A673 (cell line): ENCODE measurements at places on chromosomes 12 and 14. TPM values are rescaled to one million over a fixed set of nuclear protein-coding genes. Genes with fewer than 3 reads are reported as not detected.
A peak's percentile ranks its signal among the peaks of the same experiment; 100 is the strongest.

The SLC5A8 gene
- total RNA-seq: not detected in 2 replicates

- H3K4me1 ChIP-seq: peaks cover 34% of the 10 kb centered on the region
- no peaks in the 10 kb centered on the region for H3K36me3 ChIP-seq
- DNase-seq: no peak
- peak overlapping the region; percentile 45 for H3K27ac ChIP-seq
- H3K27me3 ChIP-seq: no peaks in the 10 kb centered on the region
- H3K4me3 ChIP-seq: no peak overlapping the region
These were observed 14.6 kb upstream of the ATP2A2 start for GRCh38 chr12:110266381-110266960.

GRCh38 chr12:115485503-115485902, 792.0 kb downstream of the MED13L start:
- no peak overlapping the region for H3K4me3 ChIP-seq
- no peaks in the 10 kb centered on the region for H3K36me3 ChIP-seq
- H3K4me1 ChIP-seq: no peaks in the 10 kb centered on the region
- no peaks in the 10 kb centered on the region for H3K27me3 ChIP-seq
- no peak overlapping the region for H3K27ac ChIP-seq
- DNase-seq: no peak

DNA sequence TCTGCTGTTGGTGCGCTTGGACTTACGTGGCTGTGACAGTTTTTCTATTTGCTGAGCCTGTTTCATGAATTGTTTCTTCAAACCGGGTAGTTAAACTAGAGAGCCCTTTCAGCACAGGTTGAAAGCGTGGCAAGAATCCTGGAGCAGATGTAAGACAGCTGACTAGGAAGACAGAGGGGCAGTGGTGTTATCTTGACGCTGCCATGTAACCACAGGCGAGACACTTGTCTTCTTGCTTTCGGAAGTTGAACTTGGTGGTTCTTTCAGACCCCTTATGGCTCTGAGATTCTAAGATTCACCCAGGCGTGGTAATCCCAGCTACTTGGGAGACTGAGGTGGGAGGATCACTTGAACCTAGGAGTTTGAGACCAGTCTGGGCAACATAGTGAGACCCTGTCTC, 4.3 kb downstream of the EMP1 start:
- H3K36me3 ChIP-seq: no peaks in the 10 kb centered on the region
- no peaks in the 10 kb centered on the region for H3K27me3 ChIP-seq
- no peak overlapping the region for H3K27ac ChIP-seq

DNA sequence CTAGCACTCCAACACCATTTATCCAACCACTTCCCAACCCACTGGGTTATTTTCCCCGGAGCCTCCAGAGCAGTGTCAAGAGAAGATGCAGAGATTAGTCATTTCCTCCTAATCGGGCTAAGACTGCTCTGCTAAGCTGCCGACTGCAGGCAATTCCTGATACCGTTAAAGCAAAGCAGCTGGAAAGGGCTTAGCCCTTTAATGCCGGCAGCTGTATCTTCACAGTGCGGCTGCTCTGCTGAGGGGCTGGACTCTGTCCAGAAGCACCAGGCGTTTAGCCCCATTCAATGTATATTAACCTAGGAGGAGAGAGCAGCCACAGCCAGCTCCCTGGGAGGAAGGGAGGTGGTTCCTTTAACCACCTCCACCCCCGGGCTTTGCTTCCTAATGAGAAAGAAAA, 11.1 kb downstream of the AQP6 start:
- H3K4me1 ChIP-seq: peaks cover 16% of the 10 kb centered on the region
- no peaks in the 10 kb centered on the region for H3K27me3 ChIP-seq
- no peak overlapping the region for H3K4me3 ChIP-seq
- DNase-seq: peak; percentile 92
- peak overlapping the region; percentile 29 for H3K27ac ChIP-seq

DNA sequence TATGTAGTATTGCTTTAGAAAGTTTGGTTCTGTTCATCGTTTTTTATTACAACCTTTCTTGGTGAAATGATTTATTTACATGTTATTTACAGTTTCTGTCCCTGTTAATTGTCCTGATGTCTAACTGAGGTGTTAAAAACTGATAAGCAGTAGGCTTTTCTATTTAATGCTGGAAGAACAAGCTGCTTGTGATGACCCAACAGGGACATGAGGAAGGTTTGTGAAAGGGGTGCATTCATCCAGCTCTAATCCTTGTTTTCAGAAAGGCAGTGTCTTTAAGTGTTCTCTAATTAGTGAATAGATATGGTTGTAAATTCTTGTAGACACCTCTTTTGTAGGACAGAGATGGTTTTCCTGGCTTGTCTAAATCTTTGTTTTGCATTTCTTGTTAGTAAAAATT, 191.4 kb downstream of the FOXA1 start:
- no peaks in the 10 kb centered on the region for H3K4me1 ChIP-seq
- no peak overlapping the region for H3K4me3 ChIP-seq
- no peak for DNase-seq
- H3K27ac ChIP-seq: no peak overlapping the region

GRCh38 chr14:46250113-46250703, 401.4 kb downstream of the RPL10L start:
- no peaks in the 10 kb centered on the region for H3K27me3 ChIP-seq
- no peaks in the 10 kb centered on the region for H3K4me1 ChIP-seq
- H3K27ac ChIP-seq: no peak overlapping the region
- H3K36me3 ChIP-seq: no peaks in the 10 kb centered on the region
- peak; percentile 21 for DNase-seq
- H3K4me3 ChIP-seq: no peak overlapping the region

DNA sequence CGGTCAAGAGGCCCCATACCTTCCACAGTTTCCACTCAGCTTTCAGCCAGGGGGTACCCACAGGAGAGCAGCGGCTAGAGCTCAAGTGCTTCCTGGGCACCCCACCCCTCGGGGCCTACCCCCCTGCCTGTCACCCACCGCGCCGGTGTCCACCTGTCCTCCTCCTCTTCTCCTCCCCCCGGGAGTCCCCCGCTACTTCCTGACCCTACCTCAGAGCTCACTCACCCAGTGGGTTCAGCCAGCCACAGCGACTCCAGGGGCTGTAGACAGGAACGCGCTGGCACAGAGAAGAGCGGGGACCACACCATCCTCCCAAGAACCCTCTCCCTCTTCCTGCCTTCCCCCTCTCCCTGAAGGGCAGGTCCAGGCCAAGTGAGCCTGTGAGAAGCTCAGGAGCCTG, 123.0 kb downstream of the ESRRB start:
- no peak overlapping the region for H3K4me3 ChIP-seq
- no peak for DNase-seq
- H3K27me3 ChIP-seq: no peaks in the 10 kb centered on the region
- H3K36me3 ChIP-seq: no peaks in the 10 kb centered on the region
- H3K27ac ChIP-seq: no peak overlapping the region

The SPX gene
- total RNA-seq: 0.28 and 0.85 TPM in 2 replicates

The FLRT2 gene
- total RNA-seq: 107 and 128 TPM in 2 replicates

- H3K4me3 ChIP-seq: no peak overlapping the region
- no peaks in the 10 kb centered on the region for H3K4me1 ChIP-seq
- no peaks in the 10 kb centered on the region for H3K36me3 ChIP-seq
- no peaks in the 10 kb centered on the region for H3K27me3 ChIP-seq
- DNase-seq: no peak
- no peak overlapping the region for H3K27ac ChIP-seq
These were observed 60.8 kb downstream of the GALNT16 start for GRCh38 chr14:69320581-69321365.
